ENCODE measurements at places on chromosomes 12 and 14. TPM values are rescaled to one million over a fixed set of nuclear protein-coding genes. Genes with fewer than 3 reads are reported as not detected.
A peak's percentile ranks its signal among the peaks of the same experiment; 100 is the strongest.

The FSCB gene
- total RNA-seq, result not detected

The KRT79 gene
- total RNA-seq, result not detected

The TSPAN8 gene
- not detected for total RNA-seq

The VWF gene
- 275 TPM for total RNA-seq

The SSPN gene
- 56.4 TPM for total RNA-seq

The PTCSC3 gene
- not detected for total RNA-seq

The CLECL1 gene
- not detected for total RNA-seq

The PRICKLE1 gene
- total RNA-seq, result 17.7 TPM

DNA sequence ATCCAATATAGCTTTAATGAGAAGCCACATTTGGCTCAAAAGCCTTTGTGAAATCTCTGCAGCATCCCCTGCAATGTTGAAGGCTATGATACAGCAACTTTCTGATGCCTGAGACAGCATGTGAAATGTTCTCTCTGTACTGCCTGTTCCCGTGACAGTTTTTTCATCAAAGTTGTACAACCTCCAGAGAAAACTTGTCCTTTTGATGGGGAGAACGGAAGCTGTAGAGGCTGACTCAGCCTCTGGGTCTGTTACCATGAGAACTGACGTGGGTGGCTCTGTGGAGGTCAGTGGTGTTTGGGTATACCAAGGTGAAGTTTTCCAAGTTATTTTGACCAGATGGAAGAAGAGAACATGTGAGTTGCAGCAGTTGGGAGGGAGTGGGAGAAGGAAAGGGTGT is 17.0 kb downstream of the SLC4A8 start:
- no peak for DNase-seq

DNA sequence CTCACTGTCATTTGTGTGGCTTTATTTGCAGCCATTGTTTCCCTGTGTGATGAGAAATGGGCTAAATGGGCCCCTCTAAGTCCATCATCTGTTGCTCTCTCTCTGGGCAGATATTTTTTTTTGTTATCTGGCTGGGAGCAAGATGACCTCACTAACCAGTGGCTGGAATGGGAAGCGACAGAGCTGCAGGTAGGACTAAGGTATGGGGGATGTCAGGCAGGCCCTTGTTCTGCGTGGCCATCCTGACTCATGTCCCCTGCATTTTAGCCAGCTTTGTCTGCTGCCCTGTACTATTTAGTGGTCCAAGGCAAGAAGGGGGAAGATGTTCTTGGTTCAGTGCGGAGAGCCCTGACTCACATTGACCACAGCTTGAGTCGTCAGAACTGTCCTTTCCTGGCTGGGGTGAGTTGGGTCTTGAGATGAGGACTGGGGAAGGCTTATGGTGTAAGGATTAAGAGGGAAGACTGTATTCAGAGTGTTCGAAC is 1.3 kb downstream of the MARS1 start:
- DNase-seq, result no peak

DNA sequence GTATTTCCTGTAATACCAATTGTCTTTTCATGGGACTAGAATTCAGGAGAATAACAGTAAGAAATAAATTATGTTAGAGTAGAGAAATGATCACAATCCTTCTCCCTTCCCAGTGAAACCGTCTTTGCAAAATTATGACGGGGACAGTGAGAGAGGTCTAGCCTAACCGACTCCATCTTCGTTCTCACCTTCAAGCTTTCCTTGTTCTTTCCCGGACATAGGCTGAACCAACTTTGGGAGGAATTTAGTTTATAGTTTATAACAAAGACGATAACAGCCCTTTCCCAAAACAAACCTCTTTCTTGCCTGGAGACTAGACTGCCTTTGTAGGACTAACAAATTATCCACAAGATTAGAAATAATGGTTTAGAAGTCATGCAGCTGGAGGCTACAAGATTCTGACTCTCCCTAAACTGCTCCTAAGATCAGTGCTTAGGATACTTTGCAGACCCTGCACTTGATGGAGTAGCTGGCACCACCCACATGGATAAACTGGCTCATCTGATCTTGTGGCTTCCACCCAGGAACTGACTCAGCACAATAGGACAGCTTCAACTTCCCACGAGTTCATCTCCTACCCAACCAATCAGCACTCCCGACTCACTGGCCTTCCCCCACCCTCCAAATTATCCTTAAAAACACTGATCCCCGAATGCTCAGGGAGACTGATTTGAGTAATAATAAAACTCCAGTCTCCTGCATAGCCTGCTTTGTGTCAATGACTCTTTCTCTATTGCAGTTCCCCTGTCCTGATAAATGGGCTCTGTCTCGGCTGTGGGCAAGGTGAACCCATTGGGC is 521.2 kb upstream of the TBX3 start:
- no peak for DNase-seq

DNA sequence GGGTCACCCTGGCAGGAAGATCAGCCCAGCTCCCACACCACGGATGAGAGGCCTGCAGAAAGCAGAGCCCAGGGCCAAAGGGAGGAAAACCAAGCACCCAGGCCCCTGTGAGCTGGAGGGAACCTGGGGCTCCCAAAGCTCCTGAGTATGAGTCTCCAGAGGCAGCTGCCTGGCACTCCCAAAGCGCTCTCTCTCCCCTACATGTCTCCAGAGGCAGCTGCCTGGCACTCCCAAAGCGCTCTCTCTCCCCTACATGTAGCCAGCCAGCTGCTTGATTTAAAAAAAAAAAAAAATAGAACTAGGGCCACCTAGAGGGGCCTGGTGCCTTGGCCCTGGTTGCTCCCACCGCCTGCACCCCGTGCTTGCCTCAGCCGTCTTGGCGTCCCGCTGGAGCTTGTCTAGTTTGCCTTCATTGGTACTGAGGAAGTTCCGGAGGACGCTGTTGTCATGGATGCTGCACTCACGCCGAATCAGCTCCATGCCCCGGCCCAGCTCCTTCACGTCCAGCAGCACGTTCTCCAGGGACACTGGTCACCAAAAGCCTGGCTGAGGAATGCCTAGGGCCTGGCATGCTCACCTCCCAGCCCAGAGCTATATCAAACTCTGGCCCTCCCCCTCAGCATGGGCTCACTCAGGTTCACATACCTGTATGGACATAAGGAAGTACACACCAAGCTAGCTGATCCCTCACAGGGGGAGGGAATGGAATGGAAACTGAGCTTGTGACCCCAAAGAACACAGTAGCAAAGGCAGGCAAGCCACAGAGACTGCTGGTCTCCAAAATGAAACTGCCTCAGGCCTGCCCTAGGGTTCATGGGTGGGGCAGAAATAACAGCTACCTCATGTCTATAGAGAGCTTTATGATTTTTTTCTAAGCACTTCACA is 24.7 kb downstream of the PRPF40B start:
- no peak for DNase-seq

DNA sequence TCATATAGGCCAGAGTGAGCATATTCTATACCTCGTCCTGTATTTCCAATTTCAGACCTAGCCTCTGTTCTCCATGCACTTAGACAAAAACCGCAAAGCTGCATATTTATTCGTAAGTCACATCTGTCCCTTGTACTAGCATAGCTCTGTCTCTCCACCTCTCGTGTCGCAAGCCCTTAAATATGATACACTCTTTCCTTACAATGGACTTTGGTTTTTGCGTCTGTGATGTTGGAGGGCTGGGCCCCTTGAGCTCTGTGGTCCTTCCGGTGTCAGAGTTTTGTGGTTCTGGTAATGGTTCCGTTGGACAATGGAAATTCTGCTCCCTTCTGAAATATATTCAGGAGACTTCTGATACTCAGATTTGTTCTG is 11.3 kb downstream of the PRKCH start:
- no peak for DNase-seq

DNA sequence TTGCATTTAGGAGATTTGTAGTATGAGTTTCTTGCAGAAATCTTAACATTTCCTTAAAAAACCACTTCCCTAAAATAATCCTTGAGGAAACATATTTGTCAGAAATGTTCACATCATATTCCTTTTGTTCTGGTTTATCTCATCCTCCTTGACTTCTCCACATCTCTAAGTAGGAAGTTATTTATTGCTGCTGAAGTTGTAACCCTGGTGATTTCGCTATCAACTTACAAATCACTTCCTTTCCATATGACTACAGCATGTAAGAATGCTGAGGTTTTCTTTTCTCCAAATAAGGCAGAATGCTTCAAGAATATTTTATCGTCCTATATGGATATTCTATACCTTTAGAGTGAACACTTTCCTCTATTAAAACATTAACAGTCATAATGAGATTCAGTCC is 751.7 kb downstream of the NRXN3 start:
- no peak for DNase-seq

- DNase-seq, result no peak
These were observed 15.8 kb downstream of the NGDN start for GRCh38 chr14:23485326-23485725.

DNA sequence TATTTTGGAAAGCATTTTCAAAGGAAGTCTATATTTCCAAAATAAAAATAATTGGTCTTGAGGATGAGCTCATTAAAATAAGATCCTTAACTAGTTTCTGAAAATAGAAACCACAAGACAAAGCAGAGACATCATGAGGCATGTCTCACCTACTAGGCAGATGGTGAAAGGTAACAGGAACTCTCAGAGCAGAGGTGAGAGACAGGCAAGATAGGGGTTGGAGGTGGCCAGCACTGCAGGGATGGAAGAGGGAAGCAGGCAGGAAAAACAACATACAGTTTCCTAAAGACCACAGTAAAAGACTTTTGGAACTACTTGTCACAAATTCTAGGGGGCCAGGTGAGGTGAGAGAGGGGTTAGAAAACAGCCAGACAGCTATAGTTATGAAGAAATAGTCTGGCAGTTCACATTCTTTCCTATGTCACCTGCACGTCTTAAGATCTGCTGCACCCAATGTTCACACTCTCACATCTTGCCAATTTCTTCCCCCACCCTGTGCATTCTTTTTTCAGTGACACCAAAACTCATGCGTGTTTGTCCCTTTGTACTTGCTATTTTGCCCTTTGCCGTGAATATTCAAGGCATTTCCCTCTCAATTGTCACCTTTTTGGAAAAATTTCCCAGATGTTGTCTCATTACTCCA is 341.7 kb upstream of the KITLG start:
- no peak for DNase-seq

GRCh38 chr12:6330192-6330591 is 11.7 kb downstream of the TNFRSF1A start:
- DNase-seq, result no peak

GRCh38 chr12:132182711-132183365 is 38.6 kb downstream of the NOC4L start:
- DNase-seq, result no peak

- DNase-seq, result no peak
These were observed 10.5 kb downstream of the VSX2 start for GRCh38 chr14:74249433-74250375.

GRCh38 chr12:5965950-5966383 is 20.9 kb upstream of the ANO2 start:
- peak; percentile 66 for DNase-seq

DNA sequence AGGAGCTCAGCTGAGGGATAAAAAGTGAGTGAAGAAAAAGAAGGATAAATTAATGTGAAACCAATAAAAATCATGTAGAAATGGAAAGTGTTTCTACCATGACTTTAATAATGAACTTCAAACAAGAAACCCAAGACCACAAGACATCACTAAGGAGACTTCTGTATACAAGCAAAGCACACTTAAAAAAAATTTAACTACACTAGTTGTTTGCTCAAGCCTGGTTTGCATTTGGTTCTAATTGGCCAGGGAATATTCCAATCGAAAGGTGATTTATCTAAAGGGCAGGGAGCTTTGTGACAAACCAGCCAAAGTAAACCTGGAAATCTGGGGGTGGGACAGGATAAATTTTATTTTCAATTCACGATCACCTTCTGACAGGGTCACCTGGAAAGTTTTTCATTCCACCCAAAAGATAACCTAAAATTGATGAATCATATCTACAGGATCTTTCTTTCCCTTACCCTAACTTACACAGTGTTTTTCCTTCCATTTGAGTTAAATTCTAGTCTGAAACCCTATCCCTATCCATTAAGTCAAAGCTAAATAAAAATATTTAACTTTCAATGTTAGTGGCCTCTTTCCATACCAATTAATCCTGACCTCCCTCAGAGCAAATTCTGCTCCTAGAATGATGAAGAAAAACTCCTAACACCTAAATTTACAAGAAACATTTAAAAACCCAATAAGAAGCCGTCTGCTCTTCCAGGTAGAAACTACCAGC is 2.6 kb downstream of the EGLN3 start:
- DNase-seq, result no peak

DNA sequence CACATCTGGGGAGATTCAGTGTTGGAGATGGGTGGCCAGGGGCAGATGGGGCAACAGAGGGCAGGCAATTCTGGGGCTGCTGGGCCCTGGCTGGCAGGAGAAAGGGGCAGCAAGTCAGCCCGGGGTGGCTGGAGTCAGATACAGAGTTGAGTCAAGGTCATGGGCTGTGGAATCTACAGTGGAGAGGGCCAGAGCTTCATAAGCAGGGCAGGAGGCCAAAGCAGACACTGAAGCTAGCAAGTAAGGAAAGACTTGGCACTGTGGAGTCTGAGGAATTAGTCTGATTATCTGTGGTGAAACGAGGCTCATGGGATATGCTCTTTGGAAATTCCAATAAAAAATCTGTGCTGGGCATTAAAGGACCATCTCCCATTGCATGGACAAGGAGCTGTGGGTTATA is 95.5 kb downstream of the TMX1 start:
- DNase-seq, result peak; percentile 71

- no peak for DNase-seq
These were observed 31.5 kb downstream of the NUMB start for GRCh38 chr14:73426877-73427276.

DNA sequence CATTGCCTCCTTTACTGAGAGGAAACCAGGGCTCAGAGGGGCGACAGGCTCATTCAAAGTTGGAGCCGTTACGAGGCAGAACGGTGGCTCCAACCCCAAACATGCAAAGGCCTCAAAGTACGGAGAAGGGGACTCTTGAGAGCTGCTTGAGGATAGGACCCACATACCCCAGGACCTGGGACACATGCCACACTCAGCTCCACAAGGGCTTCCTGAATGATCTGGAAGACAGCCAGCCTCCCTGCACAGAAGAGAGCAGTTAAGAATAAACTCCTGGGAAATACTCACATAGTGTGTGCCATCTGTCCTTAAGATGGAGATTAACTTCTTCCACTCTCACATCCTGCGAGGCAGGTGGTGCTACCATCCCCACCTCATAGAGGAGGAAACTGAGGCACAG is 26.6 kb upstream of the NXPH4 start:
- no peak for DNase-seq

DNA sequence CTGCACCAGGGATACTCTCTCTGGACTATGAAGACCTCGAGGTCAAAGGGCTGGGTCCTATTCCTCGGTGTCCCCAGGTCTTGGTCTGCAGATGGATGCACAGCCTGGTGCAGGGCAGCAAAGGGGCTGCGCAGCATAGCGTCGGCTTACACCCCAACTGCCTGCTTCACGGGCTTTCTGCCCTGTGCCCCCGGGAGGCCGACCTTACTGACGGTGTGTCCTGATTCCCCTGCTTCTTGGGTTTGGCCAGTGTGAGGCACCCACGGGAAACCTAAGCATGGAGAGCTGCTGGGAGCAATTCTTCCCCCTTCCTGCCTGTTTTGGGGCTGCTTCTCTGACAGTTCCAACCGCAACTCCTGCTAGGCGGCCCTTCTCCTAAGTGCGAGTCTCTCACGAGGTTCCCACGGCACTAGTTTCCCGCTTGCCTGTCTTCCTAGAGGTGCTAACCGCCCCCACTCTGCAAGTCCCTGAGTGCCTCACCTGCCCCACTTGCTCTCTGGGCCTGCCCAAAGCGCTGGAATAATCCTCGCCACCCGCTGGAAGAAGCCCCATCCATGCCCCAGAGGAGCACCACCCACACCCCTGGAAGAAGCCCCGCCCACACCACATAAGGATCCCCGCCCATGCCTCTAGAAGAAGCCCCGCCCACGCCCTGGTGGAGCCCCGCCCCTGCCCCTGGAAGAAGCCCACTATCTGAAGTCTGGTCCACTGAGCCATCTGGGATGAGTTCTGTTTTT is 54.0 kb downstream of the PRIMA1 start:
- DNase-seq, result no peak
